ENCODE measurements at places on chromosomes 12 and 14. TPM values are rescaled to one million over a fixed set of nuclear protein-coding genes. Genes with fewer than 3 reads are reported as not detected.

DNA sequence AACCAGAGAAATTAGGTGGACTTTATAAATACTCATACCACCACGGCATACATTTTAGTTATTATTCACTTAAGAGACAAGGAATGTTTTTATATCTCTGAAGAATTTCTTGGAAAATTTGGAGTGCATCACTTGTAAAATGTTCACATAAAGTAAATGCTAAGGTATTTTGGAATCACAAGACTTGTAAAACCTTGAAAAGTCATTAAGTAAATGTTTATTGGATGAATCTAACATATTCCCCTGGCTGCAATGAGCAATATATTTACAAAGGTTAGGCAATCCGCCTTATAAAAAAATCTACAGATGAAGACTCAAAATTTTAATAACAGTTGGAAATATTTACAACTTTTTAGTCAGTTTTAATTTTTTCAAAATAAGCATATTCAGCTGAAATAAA lies 287.4 kb upstream of the ALG10 start:
- no peak for DNase-seq

The CDC42BPB gene
- total RNA-seq, result 122 TPM

The IFNG-AS1 gene
- total RNA-seq, result not detected

DNA sequence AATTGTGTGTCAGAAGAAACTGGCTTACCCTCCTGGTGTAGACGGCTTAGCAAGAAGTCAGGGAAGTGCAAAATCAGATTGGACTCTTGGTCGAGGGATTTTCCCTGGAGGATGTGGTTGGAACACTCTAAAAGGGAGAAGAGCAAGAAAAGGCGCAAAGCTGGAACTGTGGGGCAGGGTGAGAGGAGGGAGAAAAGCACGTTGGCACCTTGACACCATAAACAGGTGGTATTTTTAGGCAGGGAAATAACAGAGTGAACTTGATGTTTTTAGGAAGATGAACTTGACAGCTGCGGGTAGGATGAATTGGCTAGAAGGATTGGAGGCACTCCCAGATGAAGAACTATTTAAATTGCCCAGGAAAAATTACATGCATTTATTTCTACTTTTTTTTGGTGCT lies 67.7 kb downstream of the HCAR2 start:
- DNase-seq, result no peak

The PEBP1 gene
- 155 TPM for total RNA-seq
